ENCODE measurements at places on chromosomes 3 and 15. TPM values are rescaled to one million over a fixed set of nuclear protein-coding genes. Genes with fewer than 3 reads are reported as not detected.

PLSCR5 gene
- not detected for polyA plus RNA-seq

CPN2 gene
- polyA plus RNA-seq: not detected

GRCh38 chr3:196948442-196949284 is 6.3 kb upstream of the NCBP2 start:
- no peaks in the 10 kb centered on the region for H3K27me3 ChIP-seq
- no peaks in the 10 kb centered on the region for H3K36me3 ChIP-seq
- no peak overlapping the region for H3K27ac ChIP-seq
- DNase-seq: no peak

DNA sequence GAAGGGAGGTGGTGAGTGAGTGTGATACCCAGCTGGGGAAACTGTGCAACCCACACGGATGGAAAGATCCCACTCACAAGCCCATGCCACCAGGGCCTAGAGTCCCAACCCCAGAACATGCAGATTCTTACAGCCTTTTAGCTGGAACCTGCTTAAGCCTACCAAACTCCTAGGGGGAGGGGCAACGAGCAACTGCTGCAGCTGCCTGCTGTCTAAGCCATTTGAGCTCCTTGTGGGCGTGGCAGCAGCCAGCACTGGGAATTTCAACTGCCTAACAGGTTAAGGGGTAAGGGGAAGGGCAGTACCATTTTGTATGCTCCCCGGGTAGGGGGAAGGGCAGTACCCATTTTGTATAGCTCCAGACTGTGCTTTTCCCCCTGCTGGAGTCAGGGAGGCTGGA is 673.2 kb upstream of the BCHE start:
- no peaks in the 10 kb centered on the region for H3K4me1 ChIP-seq
- no peaks in the 10 kb centered on the region for H3K36me3 ChIP-seq

GRCh38 chr3:149388531-149389417 is 11.3 kb upstream of the TM4SF1 start:
- peaks cover 7% of the 10 kb centered on the region for H3K4me1 ChIP-seq
- no peak overlapping the region for H3K4me3 ChIP-seq
- DNase-seq: no peak

DNA sequence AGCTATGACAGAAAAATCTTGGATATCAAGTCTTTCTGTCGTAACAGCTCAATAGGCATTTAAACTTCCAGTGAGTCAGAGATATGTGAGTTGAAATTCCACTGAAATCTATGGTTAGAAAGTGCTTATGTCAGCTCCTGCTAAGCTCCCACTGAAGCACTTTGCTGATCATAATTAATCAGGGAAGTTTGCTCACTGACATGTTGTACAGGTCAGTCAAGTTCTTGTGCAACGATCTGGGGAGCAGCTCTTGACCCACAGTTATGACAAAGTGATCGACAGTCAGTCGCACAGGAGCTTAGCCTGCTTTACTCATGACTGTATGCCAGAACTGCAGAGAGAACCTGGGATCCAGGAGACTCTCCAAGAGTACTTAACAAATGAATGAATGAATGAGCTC is 453.5 kb downstream of the SOX2 start:
- DNase-seq: no peak
- H3K4me1 ChIP-seq: no peaks in the 10 kb centered on the region
- no peaks in the 10 kb centered on the region for H3K27me3 ChIP-seq
- no peaks in the 10 kb centered on the region for H3K36me3 ChIP-seq

All from immature natural killer cell (primary cell).